ENCODE measurements at places on chromosomes 4 and X.

DNA sequence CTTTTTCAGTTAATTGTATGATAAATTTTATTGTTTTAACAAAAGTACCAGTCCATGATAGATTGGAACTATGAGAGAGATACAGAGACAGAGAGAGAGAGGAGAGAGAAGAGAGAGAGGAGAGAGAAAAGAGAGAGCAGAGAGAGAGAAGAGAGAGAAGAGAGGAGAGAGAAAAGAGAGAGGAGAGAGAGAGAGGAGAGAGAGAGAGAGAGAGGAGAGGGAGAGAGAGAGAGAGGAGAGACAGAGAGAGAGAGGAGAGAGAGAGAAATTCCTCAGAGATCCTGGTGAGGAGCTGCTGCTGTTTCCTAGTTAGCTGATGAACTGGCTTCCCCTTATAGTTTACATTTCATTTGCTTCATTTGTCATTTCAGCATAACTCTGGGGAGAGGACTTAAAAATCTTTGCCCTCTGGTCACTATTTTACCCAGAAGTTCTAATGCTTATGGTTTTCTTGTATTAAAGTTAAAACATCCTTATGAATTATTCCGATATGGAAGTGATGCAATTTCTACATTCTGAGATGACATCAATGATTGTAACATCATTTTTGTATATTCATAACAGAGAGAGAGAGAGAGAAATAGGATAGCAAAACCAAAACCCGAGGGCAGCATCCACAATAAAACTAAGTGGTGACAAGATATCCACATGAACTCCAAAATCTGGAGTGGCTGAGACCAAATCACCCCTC, 10.8 kb downstream of the CTAG1A start:
- DNase-seq, result no peak

- no peak for DNase-seq
Measured at GRCh38 chr4:184261246-184261645, 43.6 kb upstream of the ENPP6 start.

GRCh38 chr4:1987721-1988326, 20.9 kb downstream of the NELFA start:
- no peak for DNase-seq

DNA sequence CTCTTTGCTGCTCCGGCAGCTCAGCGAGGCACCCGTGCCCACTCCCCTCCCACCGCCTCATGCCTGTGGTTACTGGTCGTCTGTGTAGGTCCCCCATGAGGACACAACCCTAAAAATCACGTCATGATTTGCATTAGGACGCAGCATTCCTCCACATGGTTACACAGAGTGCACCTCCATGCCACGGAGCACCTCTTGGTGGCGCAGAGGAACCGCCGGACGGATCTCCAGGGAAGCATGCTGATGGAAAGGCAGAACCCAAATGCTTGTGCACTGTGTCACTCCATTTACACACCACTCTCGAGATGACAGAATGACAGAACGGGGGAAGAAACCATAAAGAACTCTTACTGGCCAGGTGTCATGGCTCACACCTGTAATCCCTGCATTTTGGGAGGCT, 22.4 kb downstream of the FAM53A start:
- DNase-seq, result no peak

DNA sequence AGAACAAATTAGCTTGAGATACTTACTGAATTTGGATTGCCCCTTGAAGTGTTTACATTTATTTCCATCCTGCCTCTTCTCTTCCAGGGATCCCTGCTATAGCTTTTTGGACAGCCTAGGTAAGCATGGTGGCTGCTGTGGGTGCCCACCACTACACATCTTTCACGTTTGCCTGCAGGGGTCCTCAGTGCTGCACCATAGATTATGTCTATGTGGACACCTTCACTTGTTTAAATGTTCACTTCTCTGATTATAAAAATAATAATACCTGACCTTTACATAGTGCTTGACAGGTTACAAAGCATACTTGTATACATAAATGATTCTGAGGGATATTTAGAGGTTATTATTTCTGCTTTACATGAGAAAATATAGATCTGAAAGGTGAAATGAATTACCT, 67.9 kb upstream of the SLC4A4 start:
- peak; percentile 28 for DNase-seq

DNA sequence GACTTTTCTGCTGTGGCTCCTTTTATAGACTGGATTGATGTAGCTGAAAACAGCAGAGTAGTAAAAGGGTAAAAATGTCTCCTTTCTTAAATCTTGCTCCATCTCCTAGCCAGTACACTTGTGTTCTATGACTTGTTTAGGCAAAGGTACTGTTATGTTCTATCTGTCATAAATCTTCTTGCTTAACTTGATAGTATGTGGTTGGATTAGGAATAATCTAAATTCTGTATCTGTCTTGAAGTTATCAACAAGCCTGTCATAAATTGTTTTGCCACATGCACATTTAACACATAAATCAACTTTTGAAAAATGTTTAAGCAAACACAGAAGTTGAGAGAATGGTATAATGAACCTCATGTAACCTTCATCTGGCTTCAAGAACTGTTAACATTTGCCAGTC, 157.0 kb downstream of the FRAS1 start:
- no peak for DNase-seq

- no peak for DNase-seq
Measured at GRCh38 chr4:88533088-88533790, 9.7 kb upstream of the PYURF start.

GRCh38 chr4:87188048-87188447, 32.4 kb downstream of the KLHL8 start:
- DNase-seq, result no peak

- no peak for DNase-seq
Measured at GRCh38 chr4:40682290-40683101, 52.8 kb upstream of the RBM47 start.

DNA sequence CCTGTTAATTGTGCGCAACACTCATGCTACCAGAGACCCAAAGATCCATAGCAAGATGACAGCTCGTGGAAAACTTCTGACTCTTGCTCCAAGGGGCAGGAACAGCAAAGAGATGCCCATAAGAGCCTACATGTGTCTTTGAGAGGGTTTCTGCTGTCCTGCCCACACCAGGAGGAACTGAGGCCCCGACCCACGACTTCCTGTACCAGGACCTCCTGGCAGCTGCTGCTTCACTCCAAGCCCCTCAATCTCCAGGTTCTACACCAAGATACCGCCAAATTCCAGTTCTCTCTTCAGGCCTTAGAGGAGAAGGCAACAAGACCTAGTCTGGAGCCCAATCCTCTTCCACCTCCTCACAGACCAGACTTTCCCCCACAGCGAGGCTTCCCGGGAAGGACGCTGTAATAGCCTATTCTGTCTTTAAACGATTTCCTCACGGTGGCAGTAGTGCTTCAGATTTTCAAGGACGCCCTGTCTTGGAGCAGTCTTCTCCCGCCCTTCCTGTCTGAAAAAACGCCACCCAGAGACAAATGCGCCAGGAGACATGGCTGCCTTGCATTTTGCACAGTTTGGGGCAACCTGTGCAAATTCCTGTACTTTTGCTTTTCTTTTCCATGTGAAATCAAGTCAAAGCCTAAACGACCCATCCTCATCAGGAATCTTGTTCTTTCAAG, 230.2 kb upstream of the STK26 start:
- DNase-seq, result peak; percentile 92

- DNase-seq, result no peak
Measured at GRCh38 chr4:30727409-30727808, 7.2 kb downstream of the PCDH7 start.

GRCh38 chrX:10217198-10217597, 60.4 kb downstream of the CLCN4 start:
- DNase-seq, result no peak

DNA sequence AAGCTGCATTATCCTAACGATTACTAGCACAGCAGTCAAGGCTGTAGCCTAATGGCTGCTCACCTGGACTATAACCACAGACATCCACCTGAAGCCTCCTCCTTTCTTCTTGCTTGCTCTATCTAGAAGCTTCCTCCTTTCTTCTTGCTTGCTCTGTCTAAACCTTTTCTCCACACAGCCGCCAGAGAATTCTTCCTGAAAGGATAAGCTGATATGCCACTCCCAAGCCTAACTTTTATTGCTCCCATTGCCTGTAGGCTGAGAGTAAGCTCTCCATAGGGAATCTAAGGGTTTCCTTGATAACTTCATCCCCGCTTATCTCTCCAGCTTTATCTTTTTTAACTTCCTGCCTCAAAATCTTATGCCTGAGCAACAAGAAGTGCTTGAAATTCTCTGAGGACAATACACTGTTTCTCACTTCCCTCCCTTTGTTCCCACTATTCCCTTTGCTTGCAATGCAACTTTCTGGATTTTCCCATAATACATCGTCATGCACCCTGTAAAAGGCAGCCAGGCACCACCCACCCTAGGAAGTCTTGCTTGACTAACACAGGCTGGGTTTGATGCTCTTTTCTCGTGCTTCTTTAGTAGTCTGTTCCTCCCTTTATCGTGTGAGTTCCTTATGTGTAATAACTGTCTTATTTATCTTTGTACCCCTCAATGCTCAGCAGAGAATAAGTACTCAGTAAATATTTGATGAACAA, 1.4 kb upstream of the LRIT3 start:
- peak; percentile 8 for DNase-seq

- no peak for DNase-seq
Measured at GRCh38 chr4:82712561-82712960, 86.0 kb downstream of the SCD5 start.

DNA sequence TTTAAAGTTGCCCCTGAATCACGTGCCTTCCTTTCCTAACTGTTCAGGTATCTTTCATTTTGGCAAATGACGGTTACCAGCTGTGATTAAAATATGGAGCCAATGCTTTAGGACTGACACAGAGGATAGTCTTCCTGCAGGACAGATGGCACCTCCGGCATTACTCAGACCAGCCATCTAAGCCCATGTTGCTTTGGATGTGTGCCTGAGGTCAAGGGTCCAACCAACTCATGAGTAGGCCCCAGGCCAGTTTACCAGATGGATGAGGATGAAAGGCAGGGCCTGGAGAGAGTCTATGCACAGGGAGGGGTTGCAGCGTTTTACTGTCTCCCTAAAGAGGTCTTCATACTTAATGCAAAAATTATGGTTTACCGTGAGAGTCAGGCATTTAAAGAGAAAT, 174.0 kb upstream of the GATB start:
- no peak for DNase-seq

GRCh38 chrX:48939524-48940228, 17.7 kb downstream of the OTUD5 start:
- DNase-seq, result peak; percentile 33

GRCh38 chrX:140709421-140709846, at the start of gene LINC00632:
TSS of gene LINC00632 (plus strand) at chrX:140709759.
- no peak for DNase-seq

DNA sequence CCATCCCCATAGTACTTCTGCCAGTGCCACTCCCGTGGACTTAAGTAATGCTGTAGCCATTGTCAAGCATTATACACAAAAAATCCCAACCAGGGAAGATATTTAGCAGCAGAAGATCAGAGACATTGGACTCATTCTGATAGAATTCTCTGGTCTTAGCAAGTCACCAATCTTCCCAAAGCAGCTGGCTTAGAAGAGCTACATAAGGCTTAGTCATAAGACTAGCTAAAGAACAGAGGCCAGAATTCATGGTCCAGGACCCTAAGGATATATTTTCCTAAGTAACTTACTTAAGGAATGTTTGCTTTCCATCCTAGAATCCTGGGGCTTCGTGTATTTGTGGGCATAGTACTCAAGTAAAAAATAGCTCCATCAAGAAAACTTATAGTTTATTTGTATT, 100.3 kb upstream of the SLIT2 start:
- DNase-seq, result no peak

DNA sequence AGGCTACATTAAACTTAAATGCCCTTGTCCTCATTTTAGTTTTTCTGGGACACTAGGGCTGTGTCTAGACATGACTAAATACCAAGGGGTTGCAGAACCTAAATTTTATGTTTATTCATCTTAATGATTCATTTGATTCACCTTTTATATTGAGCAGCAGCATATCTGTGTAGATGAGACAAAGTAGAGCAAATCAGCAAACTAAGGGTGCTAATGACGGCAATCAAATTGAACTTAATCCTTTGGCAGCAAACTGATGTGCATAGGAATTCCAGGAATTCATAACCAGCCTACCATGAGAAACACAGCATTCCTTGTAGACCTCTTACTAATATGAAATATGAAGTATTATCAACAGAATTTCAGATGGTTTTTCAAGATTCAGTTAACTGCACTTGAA, 25.1 kb downstream of the EPHA5 start:
- DNase-seq, result no peak
